ENCODE measurements at places on chromosomes 5 and 9. TPM values are rescaled to one million over a fixed set of nuclear protein-coding genes. Genes with fewer than 3 reads are reported as not detected.

SLC4A9 gene
- not detected for total RNA-seq

HSPA5 gene
- 191 TPM for total RNA-seq

CARTPT gene
- not detected for total RNA-seq

FOXD4L5 gene
- total RNA-seq, result not detected

AQP7 gene
- not detected for total RNA-seq

NRARP gene
- total RNA-seq, result 46.1 TPM

C1QTNF3 gene
- 0.65 TPM for total RNA-seq

LCN2 gene
- total RNA-seq, result not detected

CDH9 gene
- total RNA-seq, result not detected

CACFD1 gene
- total RNA-seq, result 5.3 TPM
